ENCODE measurements at places on chromosomes 5 and 9.

DNA sequence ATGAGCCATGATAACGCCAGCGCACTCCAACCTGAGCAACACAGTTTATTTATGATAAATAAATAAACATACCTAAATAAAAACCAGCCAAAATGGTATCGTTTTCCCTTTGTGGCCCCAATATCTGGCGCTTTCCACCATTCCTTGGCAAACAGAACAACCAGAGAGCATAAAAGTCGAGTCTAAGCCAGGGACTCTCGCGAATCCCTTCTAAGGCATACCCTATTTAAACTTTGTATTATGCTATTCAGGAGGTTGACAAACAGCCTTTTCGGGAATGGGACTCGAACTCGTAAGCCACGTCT is 386 bp upstream of the MATR3 start:
- no peak for DNase-seq

DNA sequence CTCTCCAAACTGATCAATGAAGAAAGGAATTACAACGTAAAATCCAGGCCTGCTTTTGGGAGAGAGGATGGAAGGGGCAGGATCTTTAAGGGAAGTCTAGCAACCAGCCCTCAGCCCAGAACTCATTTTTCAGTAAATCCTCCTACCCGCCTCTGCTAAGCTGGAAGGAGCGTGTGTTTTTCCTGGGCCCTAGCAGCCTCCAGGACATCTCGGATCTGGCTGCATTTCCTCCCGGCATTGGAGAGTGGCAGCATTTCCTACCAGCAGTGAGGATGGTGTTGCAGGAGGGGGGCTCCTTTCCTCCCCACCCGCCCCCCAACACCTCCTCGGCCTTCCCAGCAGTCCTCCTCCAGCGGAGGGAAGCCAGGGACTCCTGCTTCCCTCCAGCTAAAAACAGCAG is 54.5 kb downstream of the DCP2 start:
- DNase-seq: no peak

DNA sequence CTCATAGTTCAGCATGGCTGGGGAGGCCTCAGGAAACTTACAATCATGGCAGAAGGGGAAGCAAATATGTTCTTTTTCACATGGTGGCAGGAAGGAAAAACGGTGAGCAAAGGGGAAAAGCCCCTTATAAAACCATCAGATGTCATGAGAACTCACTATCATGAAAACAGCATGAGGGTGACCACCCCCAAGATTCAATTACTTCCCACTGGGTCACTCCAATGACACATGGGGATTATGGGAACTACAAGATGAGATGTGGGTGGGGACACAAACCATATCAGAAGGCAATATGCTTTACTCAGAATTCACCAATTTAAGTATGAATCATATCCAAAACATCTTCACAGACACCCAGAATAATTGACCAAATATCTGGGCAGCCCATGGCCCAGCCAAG is 19.7 kb downstream of the MAT2B start:
- DNase-seq: no peak

- DNase-seq: no peak
These were observed 243.0 kb upstream of the PTPRD start for GRCh38 chr9:10855847-10856246.

- DNase-seq: no peak
These were observed 85.9 kb downstream of the GOLPH3 start for GRCh38 chr5:32088214-32088613.

DNA sequence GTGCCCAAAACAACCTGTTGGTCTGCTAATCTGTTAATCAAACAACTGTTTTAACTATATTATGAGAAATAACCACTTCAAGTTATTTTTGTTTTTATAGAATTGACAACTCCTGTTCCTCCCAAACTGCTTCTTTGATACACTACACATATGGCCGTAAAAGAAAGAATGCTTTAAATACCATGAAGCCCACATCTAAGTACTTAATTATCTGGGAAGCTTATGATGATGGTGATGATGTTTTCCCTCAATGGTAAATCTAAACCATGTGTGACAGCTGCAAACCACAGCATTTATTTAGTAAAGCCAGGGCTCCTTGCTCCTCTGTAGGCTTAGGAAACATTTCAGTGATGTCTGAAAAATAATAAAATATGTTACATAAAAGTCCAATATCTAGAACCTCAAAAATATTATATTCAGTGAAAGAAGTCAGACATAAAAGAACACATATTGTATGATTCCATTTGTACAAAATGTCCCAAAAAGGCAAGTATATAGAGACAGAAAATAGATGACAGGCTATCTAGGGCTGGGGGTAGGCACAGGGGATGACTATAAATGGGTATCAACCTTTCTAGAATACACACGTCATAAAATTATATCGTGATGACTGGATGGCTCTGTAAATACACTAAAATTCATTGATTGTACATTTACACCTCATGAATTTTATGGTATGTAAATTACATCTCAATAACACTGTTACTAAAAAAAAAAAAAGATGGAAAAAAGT is 154.1 kb downstream of the EFNA5 start:
- no peak for DNase-seq

DNA sequence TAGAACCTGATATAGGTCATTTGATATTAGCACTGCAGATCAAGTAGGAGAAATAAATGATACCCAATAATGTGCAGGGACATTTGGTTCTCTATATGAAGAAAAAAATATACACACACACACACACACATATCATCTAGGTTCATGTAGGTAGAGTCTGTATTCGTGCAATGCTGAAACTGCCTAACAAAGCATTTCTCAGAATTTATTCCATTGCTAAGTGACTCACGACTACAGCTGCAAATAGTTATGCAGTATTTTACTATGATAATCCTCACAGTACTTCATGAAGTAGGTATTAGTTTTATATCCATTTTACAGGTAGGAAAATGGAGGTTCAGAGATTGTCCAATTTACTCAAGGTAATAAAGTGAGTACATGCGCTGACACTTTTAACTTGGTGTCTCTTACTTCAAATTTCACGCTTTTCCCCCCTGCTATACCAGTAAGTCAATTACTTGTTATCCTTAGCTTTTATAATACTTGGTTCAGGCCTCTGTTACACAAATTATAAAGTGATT is 2.4 kb downstream of the GIN1 start:
- DNase-seq: no peak

GRCh38 chr5:75395277-75395676 is 58.3 kb downstream of the HMGCR start:
- no peak for DNase-seq

- DNase-seq: no peak
These were observed 148.7 kb upstream of the ERCC6L2 start for GRCh38 chr9:95726756-95727155.

DNA sequence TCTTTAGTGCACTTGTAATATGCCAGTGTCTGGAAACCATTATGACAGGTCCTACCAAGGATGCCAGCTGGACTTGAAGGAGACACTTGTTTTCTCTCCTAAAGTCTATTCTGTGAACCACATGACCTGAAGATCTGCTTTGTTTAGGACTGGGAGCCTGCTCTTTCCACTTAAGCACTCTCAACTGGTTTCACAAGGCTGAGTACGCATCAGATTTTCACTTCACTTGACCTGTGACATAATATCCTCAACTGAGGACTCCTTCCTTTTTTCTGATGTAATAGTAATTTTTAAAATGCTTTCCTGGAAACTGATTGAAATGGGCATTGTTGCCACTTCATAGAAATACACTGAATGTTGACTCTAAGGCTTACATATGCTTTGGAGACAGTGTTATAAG is 52.2 kb downstream of the PDE8B start:
- no peak for DNase-seq

DNA sequence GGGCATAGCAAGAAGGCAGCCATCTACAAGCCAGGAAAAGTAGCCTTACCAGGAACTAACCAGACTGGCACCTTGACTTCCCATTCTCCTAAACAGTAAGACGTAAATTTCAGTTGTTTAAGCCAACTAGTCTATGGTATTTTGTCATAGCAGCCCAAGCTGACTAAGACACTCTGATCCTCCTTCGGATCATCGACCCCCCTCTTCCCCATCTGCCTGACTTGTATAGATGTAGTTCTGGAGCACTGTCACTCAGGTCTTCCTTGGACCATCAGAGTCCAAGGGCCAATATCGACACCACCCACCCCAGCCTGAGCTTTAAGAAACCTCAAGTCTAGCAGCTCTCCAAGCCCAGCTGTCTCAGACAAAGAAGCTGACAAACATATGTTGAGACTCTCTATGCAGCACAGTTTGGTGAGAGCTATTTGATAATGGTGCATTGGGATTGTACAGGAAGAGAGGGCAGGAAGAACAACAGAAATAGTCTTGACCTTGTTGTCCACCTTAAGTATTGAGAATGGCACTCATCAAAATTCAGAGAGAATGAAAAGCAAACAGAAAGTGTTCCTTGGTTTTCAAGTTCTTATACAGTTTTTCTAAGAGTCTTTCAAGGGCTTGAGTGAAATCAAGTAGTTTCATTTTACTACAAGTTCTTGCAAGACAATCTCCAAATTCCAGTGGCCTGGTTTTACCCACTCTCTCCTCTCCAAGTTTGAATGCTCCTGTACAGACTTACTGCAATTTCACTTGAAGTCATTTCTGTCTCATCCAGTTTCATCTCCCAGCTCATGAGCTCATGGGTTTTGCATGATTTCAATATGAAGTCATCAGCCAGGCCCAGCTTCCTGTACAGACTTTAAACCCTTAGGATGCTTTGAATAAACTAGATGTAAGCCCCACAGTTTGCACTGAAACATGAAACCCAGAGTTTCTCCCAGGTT is 122.3 kb upstream of the RAI14 start:
- no peak for DNase-seq

- DNase-seq: no peak
These were observed 81.2 kb downstream of the MRPS27 start for GRCh38 chr5:72238712-72239445.

DNA sequence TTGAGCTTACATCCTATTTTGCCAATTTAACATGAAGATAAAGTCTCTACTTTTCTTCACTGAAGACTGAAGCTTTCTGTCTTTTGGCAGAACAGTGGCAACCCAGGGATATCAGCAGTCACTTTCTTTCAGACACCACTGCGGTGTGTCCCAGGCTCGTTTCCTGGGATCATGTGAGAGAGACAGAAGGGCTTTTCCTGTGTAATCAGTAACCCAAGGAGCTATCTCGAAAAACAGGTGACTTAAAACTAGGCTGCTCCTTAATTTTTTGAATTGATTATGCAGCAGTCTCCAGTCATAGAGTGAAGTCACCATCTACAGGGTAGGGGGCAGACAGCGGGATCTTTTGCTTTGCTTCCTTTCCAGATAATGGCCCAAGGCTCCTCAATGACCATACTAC is 68.5 kb downstream of the ZNF462 start:
- DNase-seq: no peak

DNA sequence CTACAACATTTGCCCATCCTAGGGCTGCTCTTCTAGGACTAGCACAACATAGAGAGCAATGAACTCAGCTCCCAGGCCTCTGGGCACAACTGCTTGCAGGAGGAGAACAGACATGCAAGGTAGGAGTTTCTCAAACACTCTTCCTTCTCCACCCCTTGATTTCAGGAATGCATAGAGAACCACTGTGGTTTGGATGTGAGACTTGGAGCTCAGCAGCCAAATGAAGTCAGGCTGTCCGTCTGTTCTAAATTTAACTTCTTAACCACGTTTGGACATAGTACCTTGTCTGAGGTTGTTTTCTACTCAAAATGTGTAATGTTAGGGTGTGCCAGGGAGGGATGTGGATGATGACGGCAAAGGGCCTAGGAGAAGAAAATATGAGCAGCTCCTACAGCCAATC is 515.1 kb upstream of the TNC start:
- no peak for DNase-seq

DNA sequence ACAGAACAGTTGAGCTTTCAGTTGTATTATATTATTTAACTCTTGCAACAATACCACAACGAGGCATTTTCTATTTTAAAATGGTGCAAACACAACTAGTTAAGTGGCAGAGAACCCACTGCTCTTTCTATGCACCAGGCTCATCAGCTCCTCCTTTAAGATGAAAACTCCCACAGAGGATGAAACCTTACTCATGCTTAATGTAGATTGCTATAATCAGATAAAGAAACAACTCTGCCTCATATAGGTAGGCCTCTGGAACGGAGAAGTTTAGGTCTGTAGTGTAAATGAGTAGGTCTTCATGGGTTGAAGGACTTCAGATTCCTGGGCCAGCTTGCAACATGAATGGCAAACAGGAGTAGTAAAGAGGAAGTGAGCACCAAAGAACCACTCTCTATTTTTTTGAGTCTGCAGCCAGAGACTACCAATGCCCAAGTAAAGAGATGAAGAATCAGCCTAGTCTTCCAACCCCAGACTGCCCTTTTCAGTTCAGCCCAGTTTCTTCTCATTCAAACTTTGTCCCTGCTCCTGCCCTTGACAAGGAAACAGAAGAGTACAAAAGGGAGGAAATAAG is 33.9 kb downstream of the HACD4 start:
- DNase-seq: no peak

- no peak for DNase-seq
These were observed 29.8 kb upstream of the MIER3 start for GRCh38 chr5:56981548-56982315.

- DNase-seq: no peak
These were observed 14.7 kb upstream of the IRX4 start for GRCh38 chr5:1897386-1897785.

GRCh38 chr5:177194268-177194667 is 60.7 kb downstream of the NSD1 start:
- no peak for DNase-seq

GRCh38 chr5:16507716-16508115 is 42.1 kb upstream of the ZNF622 start:
- no peak for DNase-seq

GRCh38 chr9:87701931-87702421 is 23.9 kb upstream of the CTSL start:
- no peak for DNase-seq

DNA sequence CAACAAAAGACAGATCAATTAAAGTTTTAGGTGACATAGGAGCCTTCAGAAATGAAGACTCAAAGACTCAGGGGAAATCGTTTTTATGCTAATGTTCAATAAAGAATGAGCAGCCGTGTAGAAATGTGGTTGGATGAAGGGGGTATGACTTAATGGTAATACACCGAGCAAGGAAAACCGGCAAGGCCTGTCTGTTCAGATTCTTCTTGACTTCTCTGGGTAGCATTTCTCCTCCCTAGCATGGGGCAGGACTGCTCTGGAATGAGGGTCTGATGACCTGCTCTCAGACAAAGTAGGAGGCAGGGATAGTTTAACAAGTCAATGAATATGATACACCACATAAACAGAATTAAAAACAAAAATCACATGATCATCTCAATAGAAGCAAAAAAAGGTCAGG is 487.4 kb downstream of the ZNF608 start:
- DNase-seq: no peak

DNA sequence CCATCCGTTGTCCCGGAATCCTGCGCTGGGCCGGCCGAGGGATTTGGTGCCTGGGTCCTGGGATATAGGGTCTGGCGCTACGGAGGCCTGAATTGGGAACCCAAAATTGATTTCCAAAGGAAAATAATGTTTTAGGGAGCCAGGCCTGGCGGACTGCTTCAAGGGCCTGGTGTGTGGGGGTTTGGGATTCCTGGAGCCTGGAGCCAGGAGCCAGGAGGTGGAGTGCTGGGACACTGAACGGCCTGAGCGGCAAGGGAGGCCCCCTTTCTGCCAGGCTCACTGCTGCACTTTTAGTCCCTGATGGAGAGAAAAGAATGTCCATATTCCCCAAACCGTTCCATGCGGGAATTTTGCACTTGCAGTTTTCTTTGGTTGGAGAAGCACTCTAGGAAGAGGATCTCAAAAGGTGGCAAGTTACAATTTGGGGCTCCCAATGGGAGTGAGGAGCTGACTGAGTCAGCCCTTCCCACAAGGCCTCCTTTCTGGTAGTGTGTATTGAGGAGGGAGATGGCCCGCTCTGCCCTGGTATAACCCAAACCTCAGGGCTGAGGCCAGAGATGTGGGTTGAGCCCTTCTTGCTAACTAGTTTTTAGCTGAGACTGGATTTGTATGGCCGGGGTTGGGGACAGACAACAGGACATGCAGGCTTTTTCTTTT is 2.2 kb downstream of the LMX1B start:
- DNase-seq: no peak
